ENCODE measurements at places on chromosomes 5 and 9.
A peak's percentile ranks its signal among the peaks of the same experiment; 100 is the strongest.

DNA sequence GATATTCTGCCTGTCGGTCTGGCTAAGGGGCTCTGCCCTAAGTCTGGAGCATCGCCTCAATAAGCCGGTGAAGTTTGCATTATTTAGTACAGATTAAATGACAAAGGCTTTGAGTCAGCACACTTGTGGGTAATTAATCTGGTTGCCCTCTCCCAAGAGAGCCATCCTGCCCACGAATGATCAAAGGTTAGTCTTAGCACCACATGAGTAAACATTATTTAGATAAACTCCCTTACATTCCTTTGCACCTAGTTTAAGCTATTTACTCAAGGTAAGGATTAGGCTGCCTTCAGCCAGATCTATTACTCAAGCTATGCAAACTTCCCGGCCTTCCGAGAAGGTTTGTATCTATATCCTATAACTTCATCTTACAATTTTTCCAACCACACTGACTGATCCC is 572.1 kb downstream of the CHSY3 start:
- no peak for DNase-seq

DNA sequence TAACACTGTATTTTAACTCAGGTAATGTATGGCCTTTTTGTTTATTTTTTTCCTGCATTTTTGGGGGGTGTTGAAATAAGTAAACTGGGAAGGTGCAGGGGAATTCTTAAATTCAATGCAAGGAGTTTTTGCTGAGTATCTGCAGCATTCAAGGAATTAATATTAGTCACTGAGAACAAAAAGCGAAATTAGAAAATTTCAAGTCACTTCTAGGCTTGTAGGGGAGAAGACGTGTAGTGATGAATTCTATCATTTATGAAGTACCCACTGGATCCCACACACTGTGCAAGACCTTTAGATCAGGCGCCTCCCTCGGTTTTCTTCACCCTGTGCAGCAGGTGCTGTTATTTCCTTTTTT is 1.2 kb downstream of the EHMT1 start:
- DNase-seq: no peak

DNA sequence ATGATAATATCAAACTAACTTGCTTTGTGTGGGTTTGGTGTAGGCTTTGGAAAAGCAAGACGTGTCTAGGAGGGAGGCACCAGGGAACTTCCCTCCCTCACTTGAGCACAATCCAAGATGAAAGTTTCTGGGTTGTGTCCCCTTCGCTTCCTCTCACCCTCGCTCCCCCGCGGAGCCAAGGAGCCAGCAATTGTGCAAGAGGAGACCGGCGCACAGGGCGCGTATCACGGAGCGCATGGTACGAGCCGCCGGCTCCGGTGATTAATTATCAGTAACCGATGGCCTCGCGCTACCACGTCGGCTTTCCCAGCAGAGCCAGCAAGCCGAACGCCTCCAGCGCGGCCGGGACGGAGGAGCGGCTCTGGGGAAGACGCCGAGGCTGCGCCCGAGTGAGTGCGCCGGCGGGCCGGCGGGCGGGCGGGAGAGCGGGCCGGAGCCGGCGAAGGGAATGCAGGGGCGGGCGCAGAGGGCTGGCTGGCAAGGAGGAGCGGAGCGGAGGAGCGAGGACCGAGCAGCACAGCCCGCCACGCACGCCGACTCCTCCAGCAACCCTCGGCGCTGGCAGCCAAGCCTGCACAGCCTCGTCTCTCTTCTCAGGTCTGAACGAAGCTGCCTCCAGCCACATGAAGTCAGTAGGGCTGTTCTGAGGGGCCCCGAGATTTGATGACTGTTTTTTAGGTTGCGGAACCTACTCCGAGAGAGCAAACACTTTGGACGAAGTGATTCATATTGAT is 143.6 kb downstream of the BNC2 start:
- peak; percentile 87 for DNase-seq

DNA sequence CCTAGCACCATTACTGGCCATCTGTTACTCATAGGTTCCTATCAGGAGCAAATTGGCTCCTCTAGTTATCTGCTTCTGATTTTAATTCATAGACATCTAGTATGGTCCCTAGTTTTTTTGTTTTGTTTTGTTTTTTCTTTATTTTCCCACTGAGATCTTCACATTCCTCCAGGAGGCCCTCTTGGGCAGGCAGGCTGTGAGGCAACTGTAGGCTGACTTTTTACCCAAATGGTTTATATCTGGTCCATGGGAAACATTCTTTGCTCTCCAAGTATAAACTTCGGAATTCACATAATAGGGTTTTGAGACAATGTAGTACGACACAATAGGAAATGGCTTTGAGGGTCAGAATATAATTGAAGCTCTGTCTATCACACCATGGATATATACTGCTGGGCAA is 250.9 kb upstream of the DAB2 start:
- no peak for DNase-seq

GRCh38 chr5:132447196-132447595 is 43.4 kb downstream of the IRF1 start:
- DNase-seq: no peak

- DNase-seq: no peak
Observed at GRCh38 chr5:97229688-97230285, 46.7 kb upstream of the RIOK2 start.

GRCh38 chr5:138339464-138339863 is 1.4 kb downstream of the FAM53C start:
- no peak for DNase-seq

GRCh38 chr5:11289733-11290132 is 528.7 kb upstream of the DAP start:
- DNase-seq: peak; percentile 36
